ENCODE measurements at places on chromosomes 5 and 9. TPM values are rescaled to one million over a fixed set of nuclear protein-coding genes. Genes with fewer than 3 reads are reported as not detected.

DNA sequence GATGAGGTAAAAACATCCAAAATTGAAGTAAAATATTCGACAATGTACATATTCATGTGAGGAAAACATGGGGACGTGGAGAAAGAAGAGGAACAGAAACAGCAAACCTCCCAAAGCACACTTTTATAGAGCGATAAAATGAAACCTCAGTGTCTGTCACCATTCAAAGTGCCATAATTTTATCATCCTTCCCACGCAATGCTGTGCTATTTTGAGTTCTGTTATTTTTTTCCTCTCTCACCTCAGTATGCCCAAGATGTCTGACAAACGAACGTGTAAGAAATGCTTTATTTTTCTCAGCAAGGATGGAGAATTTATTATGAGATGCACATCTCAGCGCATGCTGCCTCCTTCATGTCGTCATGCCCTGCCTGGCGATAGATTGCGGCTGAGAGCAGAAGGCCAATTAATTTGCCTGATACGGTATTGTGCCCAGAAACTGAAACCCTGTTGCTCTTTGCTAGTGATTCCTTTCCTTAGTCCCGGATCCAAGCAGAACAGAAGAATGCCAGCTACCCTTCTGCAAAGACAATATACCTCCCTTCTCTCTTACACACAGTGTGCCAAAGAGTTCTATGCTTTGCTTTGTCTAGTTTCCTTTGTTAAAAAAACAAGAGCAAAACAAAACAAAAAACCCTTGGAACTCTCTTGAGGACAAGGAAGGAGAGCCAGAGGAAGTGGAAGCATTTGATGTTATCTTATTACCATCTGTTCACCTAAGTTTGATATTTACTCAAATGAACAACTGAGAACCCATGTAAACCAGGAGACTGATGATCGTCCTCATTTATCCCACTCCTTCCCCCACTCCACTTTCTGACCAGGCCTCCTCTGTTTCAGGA, 192.4 kb downstream of the SEMA6A start:
- H3K4me1 ChIP-seq, result no peaks in the 10 kb centered on the region
- H3K27ac ChIP-seq, result no peak overlapping the region
- no peak for DNase-seq

Gene WDR38
- polyA plus RNA-seq, result 4.7 TPM

Gene FCN2
- not detected for polyA plus RNA-seq

- no peak overlapping the region for H3K4me3 ChIP-seq
- no peaks in the 10 kb centered on the region for H3K36me3 ChIP-seq
- no peaks in the 10 kb centered on the region for H3K27me3 ChIP-seq
- no peak for DNase-seq
- no peaks in the 10 kb centered on the region for H3K4me1 ChIP-seq
Measured at GRCh38 chr5:89988998-89989655, 420.4 kb downstream of the CETN3 start.

DNA sequence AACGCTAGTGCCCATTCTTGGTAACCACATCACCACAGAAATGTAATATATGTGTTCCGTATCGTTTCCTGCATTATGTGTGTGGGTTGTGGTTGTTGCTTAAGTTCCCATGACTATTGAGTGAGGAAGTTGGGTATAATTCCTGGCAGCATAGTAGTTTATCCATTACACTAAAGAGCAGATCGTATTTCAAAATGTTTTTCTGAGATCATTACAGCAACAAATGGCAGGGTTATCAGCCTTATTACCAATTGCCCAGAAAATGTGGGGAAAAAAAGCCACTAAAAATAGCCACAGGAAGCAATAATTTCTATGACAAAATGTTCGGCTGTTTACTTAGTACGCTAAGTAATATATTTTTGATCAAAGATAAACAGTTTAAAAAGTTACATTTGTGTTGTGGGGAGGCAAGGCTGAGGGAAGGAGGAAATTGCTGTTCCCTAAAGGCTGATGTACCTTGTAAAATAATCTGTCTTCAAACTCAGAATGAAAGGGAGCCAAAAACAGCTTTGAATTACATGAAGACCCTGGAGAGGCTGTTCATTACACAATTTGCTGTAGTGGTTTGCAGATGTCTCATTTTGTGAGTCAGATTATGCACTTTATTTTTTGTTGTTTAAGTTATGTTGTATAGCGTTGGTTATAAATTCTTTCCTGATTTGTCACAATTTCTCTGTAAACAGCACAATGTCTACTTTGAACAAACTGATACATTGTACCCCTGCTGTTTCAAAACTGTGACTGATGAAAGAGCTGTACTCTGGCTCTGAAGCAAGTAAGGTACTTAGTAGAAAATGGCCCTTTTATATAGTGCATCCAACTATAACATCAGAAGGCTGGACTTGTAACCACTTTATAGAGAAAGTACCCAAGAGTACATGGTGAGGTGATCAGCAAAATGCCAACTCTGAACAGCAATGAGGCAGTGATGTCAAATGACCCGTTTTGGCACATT, 1028.5 kb downstream of the NR2F1-AS1 start:
- H3K27me3 ChIP-seq, result no peaks in the 10 kb centered on the region
- H3K27ac ChIP-seq, result no peak overlapping the region
- no peak for DNase-seq
- H3K4me1 ChIP-seq, result no peaks in the 10 kb centered on the region

- no peaks in the 10 kb centered on the region for H3K27me3 ChIP-seq
- peaks cover 32% of the 10 kb centered on the region for H3K4me1 ChIP-seq
- H3K4me3 ChIP-seq, result peak overlapping the region; percentile 47
Measured at GRCh38 chr9:125142560-125143376, 560 bp downstream of the SCAI start.

Gene ITGA1
- polyA plus RNA-seq, result 91.7 TPM

DNA sequence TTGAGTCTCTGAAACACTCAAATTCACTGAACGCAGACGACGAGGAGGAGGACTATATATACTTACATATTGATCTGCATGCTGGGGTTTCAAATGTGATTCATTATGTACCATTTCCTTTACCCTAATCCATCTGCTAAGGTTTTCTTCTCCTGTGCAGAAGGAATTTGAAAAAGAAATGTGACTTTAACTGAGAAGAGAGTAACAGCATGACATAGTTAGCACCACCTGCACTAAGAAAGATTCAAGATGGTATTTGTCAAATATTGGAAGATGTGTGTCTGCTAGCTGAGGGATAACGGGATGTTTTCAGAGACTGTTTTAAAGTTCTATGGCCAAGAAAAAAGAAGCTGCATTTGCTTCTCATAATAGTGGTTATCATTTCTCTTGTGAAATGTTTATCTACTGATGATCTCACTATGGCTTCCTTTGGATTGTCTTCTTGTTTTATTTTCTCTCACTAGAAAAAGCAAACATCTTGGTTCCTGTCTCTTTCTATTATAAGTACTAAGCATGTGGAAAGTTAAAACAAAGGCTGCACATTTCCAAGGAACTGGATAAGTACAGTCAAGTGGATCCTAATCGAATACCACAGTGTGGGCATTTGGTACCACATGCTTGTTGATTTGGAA, 89.8 kb upstream of the TLE4 start:
- H3K4me1 ChIP-seq, result no peaks in the 10 kb centered on the region
- no peak overlapping the region for H3K27ac ChIP-seq
- no peak overlapping the region for H3K4me3 ChIP-seq
- no peaks in the 10 kb centered on the region for H3K36me3 ChIP-seq
- DNase-seq, result no peak
- no peaks in the 10 kb centered on the region for H3K27me3 ChIP-seq

Gene SLC24A2
- 0.35 TPM for polyA plus RNA-seq

DNA sequence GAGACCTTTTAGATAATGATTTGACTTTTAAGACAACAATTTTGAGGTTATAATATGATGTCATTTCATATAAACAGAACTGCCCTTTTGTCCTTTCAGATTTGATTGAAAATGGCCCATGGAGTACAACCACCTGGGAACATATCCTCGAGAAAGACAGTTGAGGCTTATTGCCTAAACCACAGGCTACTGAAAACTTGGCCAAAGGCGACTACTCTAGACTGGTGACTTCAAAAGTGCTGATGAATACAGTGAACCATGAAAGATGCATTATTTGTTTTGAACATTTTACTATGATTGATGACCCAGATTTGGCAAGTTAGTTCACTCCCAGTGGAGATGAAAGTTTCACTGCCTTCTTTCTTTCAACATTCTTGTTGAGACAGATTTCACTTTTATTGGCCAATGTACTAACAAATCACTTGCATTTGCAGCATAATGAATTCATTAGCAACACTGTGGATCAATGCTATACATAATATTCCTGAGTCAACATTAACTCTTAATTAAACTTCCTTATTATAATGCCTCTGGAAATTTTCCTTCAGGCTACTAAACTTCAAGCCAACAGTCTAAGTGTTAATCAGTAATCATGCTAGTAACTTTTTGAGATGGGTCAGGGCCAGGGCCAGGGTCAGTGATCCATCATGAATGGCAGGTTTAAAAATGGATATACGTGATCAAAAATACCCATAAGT, 480.3 kb downstream of the RAB3C start:
- no peak overlapping the region for H3K27ac ChIP-seq
- no peak for DNase-seq
- H3K4me3 ChIP-seq, result no peak overlapping the region
- H3K27me3 ChIP-seq, result no peaks in the 10 kb centered on the region

DNA sequence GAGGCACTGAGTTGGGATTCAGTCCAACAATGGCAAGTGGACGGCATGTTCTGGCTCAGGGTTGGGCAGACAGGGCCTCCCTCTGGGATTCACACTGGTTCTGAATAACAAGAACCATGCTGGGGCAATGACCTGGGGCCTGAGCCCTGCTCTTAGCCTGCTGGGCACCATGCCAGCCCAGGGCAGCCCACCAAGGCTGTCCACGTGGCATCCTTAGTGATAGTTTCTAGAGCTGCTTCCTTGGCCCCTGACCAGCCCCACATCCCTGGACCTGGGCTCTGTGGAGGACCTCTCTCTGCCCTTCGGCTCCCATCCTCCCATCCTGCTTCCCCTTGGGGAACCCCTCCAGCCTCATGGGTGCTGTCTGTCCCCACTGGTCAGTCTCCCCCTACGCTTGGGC, 22.3 kb upstream of the OLFM1 start:
- peaks cover 65% of the 10 kb centered on the region for H3K27me3 ChIP-seq
- H3K36me3 ChIP-seq, result no peaks in the 10 kb centered on the region
- no peak overlapping the region for H3K27ac ChIP-seq
- no peak overlapping the region for H3K4me3 ChIP-seq

- no peak overlapping the region for H3K27ac ChIP-seq
- H3K4me3 ChIP-seq, result no peak overlapping the region
- no peaks in the 10 kb centered on the region for H3K27me3 ChIP-seq
- H3K4me1 ChIP-seq, result peaks cover 7% of the 10 kb centered on the region
- H3K36me3 ChIP-seq, result no peaks in the 10 kb centered on the region
Measured at GRCh38 chr9:123686131-123686828, 243.6 kb downstream of the DENND1A start.

DNA sequence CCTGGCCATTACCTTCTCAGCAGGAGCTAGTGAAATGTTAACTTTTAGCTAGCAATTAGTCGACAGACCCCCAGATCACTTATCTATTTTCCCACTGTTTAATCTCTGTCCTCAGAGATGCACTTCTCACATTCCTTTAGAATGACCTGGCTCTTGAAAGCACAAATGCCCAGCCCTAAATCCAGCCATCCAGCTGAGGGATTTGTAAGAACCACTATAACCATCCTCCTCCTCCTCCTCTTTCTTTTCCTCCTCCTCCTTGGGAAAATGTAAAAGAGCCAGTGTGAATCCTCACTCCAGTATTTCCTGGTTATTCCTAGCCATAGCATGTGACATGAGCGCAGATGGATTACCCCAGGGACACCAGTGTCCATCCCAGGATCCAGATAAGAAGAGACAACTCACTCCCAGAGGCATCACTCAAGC, 124.3 kb downstream of the ENC1 start:
- H3K4me3 ChIP-seq, result no peak overlapping the region
- H3K27ac ChIP-seq, result no peak overlapping the region
- no peaks in the 10 kb centered on the region for H3K27me3 ChIP-seq
- no peaks in the 10 kb centered on the region for H3K4me1 ChIP-seq
- no peak for DNase-seq
- H3K36me3 ChIP-seq, result no peaks in the 10 kb centered on the region

Gene DDX4
- 0.10 TPM for polyA plus RNA-seq

DNA sequence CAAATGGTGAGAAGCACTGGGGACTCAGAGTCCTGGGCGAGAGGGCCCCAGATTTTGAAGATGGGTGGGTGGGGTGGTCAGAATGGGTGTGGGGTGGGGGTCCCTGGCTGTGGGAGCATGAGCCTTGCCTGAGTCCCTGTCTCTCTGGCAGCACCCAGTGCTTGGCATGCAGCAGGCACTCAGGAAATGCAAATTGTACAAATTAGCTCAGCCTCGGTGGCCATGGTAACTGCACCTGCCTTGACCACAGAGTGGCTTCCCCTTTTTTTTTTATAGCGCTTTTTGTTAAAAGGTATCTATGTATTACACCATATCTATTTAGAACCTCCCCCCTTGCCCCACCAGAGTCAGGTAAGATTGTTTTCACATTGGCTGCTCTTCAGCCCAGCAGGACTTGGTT, 19.2 kb upstream of the PITX1 start:
- no peak for DNase-seq
- no peaks in the 10 kb centered on the region for H3K4me1 ChIP-seq
- H3K36me3 ChIP-seq, result no peaks in the 10 kb centered on the region
- H3K4me3 ChIP-seq, result no peak overlapping the region
- H3K27me3 ChIP-seq, result peaks cover 94% of the 10 kb centered on the region
- H3K27ac ChIP-seq, result no peak overlapping the region

DNA sequence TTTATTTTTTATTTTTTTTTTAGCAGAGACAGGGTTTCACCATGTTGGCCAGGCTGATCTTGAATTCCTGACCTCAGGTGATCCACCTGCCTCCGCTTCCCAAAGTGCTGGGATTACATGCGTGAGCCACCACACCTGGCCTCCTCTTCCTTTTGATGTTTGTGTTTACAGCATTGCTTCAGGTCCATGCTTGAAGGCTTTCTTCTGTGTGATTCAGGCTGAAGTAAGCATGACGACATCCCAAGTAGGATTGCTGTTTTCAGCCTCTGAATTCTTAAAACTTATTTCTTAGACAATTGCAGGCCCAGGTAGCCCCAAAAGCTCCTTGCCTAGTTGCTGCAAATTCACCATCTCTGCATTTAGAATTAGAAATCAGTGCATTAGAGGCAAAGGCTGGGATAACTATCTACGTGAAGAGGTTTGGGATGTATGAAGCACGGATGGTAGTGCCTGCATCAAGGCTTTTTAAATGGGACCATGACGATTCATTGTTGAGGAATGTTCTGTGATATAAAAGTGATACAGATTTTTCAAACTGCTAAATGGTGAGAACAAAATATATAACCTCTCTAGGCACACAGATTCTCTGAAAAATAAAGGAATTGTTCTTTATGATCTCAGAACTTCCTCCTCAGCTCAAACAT, 3.0 kb upstream of the ETF1 start:
- H3K4me3 ChIP-seq, result no peak overlapping the region
- DNase-seq, result no peak
- H3K27ac ChIP-seq, result no peak overlapping the region
- no peaks in the 10 kb centered on the region for H3K36me3 ChIP-seq

GRCh38 chr5:170126626-170127025, 20.9 kb downstream of the FOXI1 start:
- DNase-seq, result no peak
- H3K27ac ChIP-seq, result no peak overlapping the region
- no peaks in the 10 kb centered on the region for H3K4me1 ChIP-seq
- no peak overlapping the region for H3K4me3 ChIP-seq

Gene GRIA1
- 11.7 TPM for polyA plus RNA-seq

Gene LOX
- polyA plus RNA-seq, result 27.8 TPM

- no peaks in the 10 kb centered on the region for H3K27me3 ChIP-seq
- no peak for DNase-seq
- H3K4me3 ChIP-seq, result no peak overlapping the region
- H3K4me1 ChIP-seq, result no peaks in the 10 kb centered on the region
- H3K27ac ChIP-seq, result no peak overlapping the region
Measured at GRCh38 chr5:89954916-89955315, 454.6 kb downstream of the CETN3 start.

Gene SOHLH1
- not detected for polyA plus RNA-seq

Gene PCDHA9
- 0.11 TPM for polyA plus RNA-seq
